ENCODE measurements at places on chromosomes 2 and 18. TPM values are rescaled to one million over a fixed set of nuclear protein-coding genes. Genes with fewer than 3 reads are reported as not detected.

Gene SLC14A1
- total RNA-seq, result not detected

Gene STARD7
- 238 TPM for total RNA-seq

Gene PRSS56
- not detected for total RNA-seq

Gene CRACDL
- 3.0 TPM for total RNA-seq

Gene ANKRD12
- 14.0 TPM for total RNA-seq

Gene MAP4K3
- total RNA-seq, result 11.5 TPM

Gene TSPYL6
- not detected for total RNA-seq

Gene COLEC12
- total RNA-seq, result 33.4 TPM

Gene MROH2A
- total RNA-seq, result not detected

Gene FAM124B
- total RNA-seq, result 48.8 TPM

Gene GALNT5
- total RNA-seq, result not detected

Gene PGAP1
- total RNA-seq, result 3.6 TPM

Gene UGT1A6
- total RNA-seq, result not detected

DNA sequence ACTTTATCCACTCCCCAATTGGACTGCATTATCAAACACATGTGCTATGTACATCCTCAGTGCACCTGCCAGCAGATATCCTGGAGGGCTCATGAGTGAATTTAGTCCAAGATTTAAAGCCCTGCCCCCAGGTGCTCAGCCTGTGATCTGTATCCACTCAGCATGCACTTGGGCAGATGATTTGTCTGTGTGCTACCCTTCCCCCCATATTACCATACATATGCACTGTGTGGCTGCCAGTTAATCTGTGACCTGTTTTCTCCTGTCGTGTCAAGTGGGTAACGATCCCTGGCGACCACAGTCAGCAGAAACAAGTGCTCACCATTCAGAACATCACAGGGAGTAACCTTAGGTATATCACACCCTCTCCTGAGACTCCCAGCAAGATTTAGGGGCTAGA is 10.2 kb downstream of the NAGK start:
- no peak for DNase-seq

GRCh38 chr2:29114946-29115609 is at the start of gene CLIP4:
Gene CLIP4, plus strand, starts transcription at chr2:29115415. Its CDS starts 5,974 bp downstream, at chr2:29121389.
- peak; percentile 61 for DNase-seq

- DNase-seq, result no peak
These were observed 28.0 kb upstream of the DDX18 start for GRCh38 chr2:117786520-117786919.

DNA sequence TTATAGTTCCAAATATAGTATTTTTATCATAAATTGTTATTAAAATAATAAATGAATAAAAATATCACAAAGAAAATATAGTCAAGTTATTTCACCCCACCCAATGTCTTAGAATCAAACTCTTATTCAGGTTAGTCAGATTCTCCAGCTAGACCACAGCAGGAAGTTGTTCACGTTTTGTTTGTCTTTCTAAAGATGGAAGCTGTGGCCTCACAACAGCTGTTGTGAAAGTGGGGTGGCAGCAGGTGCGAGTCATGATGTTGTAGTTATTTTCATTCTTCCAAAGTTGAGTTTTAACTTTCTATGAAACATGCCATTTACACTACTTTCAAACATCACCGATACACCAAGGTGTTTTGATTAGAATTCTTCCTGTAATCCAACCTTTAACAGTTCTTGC is 272.9 kb downstream of the SLC8A1 start:
- no peak for DNase-seq

- no peak for DNase-seq
These were observed 25.9 kb downstream of the OSR1 start for GRCh38 chr2:19332503-19332902.

DNA sequence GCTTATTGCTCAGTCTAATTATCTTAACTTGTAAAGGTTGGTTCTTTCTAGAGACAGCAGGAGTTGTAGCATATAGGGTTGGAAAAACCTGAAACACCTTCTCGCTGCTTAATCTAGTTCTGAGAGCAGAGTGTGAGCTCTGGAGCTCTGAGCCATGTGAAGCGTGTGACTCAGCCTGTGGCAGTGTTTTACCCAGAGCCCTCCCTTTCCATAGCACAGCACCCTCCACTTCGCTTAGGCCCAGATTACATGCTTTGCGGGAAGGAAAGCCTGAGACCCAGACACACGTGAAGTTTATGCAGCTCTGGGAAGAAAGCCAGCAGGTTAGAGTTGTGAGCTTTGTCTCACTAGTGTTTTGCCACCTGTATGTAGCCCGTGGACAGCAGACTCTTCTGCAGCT is 74.5 kb downstream of the INPP4A start:
- no peak for DNase-seq

DNA sequence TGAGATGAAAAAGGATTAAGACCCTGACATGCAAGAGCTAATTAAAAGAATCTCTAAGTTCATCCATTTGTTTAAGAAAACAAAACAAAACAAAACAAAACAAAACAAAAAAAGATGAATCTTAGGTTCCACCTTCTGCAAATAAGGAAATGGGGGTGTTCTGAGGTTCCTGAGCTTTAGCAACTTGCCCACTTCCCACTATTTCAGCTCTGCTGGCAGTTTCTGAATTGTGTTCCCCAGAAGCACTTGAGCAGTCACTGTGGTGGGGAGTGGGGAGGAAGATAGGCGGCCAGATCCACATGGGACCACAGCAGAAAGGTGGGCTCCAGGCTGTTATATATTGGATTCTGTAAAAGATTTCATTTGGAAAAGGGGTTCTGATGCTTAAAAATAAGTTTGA is 20.3 kb downstream of the INO80C start:
- no peak for DNase-seq

DNA sequence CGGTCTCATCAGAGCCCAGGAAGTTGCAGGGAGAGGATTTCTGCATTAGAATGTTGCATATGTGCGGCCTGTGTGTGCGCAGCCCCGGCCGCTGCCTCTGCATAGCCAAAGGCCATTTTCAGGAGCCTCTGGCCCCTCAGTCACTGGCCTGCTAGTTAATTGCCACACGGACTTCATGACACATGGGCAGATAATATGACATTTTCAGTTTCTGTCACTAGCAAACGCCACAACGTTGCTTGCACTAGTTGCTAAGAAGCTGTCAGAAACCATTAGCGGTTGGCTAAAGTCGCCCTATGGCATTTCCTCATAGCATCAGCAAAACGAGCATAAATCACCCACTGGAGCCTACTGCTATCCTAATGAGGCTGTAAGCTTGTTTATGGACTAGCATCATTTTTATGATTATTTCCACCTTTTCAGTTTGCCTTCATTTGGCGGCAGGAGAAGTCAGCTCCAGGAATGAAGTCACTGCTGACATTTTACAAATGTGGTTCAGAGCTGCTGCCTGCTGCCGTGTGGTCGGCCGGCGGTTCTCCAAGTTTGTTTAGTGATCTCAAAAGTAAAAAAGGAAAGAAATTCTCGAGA is 73.7 kb downstream of the MEIS1 start:
- no peak for DNase-seq

GRCh38 chr2:116585669-116586327 is 1228.7 kb upstream of the DDX18 start:
- no peak for DNase-seq

- DNase-seq, result no peak
These were observed 3.7 kb upstream of the LIMS2 start for GRCh38 chr2:127678991-127679390.

GRCh38 chr2:201419057-201419635 is 32.1 kb downstream of the TRAK2 start:
- DNase-seq, result no peak

DNA sequence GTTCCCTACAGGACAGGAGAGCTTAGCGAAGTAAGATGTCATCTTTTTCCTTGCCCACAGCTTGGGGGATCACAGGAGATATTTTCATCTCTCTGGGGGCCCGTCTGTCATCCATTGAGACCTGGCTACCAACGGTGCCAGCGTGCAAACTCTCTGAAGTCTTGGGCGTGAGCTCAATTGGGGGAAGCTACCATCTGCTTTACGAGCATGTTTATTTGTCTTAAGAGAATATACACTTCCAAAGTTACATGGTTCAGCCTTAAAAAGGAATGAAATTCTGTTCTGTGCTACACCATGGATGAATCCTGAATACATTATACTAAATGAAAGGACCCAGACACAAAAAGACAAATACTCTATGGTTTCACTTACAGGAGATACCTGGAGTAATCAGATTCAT is 13.6 kb downstream of the SAG start:
- DNase-seq, result no peak

DNA sequence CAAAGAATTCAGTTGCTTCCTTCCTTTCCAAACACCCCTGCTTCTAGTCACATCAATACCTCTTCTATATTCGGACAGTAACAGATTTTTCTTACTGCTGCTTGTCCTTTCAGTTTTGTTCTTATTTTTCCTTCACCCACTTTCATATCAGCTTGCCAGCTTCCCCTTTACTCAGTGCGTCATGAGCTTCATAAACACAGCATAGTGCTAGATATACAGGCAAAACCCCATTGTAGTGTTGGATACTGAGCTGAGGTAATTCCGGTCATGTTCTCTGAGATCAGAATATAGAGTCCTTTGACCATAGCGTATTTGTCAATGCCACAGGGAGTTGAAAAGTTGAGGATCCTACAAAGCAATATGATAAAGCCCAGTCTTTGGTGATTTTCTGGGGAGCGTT is 2.4 kb downstream of the FARP2 start:
- peak; percentile 81 for DNase-seq

DNA sequence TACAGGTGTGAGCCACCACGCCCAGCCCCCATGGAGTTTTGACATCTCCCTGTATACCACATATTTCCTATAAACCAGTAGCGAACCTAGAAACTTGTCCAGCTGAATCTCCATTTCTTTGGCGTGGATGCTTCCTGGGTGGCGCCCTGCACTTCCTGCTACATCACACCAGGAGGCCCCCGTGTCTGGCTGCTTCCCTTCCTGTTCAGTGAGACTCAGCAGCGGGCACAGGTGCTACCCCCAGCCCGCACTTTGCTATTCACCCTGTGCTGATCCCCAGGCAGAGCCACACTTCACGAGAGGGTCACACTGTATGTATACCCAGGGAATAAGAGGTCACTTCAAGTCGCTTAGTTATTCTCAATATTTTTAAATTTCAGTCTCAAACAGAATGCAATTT is 35.0 kb downstream of the CYP27C1 start:
- no peak for DNase-seq

DNA sequence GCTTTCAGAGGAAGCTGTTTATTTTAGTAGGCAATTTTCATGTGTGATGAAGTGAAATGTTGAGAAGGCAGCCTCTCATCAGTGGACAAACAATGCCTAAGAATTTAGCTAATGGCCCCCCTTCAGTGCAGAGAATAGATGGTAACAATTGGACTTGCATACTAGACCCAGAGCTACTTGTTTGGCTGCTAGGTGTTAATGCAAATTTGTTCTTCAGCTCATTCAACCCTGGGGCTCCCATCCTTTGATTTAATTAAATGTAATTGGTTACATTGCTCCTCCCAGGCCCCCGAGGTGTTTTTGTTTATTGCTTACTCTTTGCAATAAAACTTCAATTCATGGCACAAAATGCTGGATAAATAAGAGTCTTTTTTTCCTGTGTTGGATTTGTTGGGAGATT is 68.6 kb downstream of the CAMKMT start:
- no peak for DNase-seq

- DNase-seq, result no peak
These were observed 43.4 kb downstream of the STK39 start for GRCh38 chr2:168203762-168204693.

GRCh38 chr18:13376298-13376840 is 157.8 kb downstream of the LDLRAD4 start:
- DNase-seq, result no peak

DNA sequence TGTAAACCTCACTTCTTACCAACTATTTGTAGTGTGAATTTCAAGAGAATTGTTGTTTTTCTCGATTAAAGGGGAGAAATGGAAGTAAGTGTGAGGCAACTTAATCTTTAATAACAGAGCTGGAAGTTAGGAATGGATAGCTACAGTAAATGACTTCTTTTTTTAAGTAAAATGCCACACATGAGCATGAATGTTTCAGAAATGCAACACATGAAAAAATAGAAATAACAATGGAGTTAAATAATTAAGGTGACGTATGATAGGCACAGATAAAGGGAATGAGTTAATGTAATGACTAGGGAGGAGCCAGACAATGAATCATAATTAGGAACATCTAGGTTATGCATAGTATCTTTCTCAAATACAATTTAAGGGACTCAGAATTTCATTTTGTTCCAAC is 3.4 kb downstream of the REL start:
- DNase-seq, result peak; percentile 58

DNA sequence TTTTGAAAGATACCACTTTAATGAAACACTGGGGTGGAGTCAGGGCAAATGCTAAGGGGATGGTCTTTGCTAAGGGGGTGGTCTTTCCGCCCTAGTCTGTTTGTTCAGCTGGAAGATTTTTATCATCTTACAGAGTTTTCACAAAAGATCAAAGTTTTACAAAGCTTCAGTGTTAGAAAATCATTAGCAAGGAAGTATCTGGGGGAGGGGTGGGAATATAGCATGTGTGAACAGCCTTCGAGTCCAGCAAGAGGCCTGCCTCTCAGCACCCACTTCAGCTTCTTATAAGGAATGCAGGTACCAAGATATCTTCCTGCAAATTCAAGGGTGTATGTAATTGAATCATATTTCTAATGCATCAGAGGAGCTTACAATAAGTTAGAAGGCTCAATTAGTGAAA is 112.9 kb downstream of the RAPGEF4 start:
- DNase-seq, result no peak

DNA sequence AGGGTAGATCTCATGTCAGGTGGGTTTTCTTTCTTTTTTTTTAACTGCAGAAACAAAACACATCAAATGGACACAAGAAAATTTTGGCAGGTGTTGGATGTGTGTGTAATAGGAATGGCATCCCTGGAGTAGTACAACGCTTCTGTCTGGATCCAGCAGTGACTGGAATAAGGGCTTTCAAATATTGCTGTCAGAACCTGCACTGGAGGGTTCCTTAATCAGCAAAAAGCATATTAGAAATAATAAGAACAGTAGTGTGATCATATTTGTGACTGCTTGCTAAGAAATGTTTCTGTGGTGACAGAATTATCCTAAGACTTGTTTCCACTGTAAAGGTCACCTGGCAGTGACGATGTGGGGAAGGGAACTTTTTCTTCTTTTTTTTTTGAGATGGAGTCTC is 30.8 kb downstream of the CREG2 start:
- DNase-seq, result no peak

DNA sequence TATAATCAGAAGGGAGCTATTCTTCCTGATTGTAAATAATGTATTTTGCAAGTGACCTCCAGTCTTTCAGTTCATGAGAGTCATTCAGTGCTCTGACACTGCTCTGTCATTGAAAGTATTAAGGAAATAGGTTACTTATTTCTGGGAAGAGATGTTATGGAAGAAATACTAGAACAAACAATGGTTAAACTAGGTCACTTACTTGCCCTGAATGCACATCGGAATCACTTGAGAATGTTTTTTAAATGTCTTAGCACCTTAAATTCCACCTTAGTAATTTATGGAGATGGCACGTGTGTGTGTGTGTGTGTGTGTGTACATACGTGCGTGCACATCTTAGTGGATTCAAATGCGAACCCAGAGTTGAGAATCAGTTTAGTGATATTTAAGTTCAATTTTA is 126.6 kb upstream of the KCNH7 start:
- no peak for DNase-seq

- DNase-seq, result peak; percentile 80
These were observed 5.6 kb upstream of the ASB1 start for GRCh38 chr2:238420878-238421694.

All from dermis microvascular lymphatic vessel endothelial cell (primary cell).